GM20000 (cell line): ENCODE measurements at places on chromosomes 5 and 9.

- no peak for DNase-seq
These were observed 423.3 kb upstream of the ADAMTS16 start for GRCh38 chr5:4716781-4717180.

DNA sequence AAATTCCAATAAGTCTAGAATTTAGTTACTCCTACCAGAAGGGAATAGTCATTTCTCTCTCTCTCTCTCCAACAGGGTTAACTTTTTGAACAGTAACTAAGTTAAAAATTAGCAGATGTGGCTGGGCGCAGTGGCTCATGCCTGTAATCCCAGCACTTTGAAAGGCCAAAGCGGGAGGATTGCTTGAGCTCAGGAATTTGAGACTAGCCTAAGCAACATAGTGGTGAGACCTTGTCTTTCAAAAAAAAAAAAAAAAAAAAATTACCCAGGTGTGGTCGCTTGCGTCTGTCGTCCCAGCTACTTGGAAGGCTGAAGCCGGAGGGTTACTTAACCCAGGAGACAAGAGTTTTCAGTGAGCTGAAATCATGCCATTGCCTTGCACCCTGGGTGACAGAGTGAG is 639.7 kb downstream of the PTPRD start:
- no peak for DNase-seq

DNA sequence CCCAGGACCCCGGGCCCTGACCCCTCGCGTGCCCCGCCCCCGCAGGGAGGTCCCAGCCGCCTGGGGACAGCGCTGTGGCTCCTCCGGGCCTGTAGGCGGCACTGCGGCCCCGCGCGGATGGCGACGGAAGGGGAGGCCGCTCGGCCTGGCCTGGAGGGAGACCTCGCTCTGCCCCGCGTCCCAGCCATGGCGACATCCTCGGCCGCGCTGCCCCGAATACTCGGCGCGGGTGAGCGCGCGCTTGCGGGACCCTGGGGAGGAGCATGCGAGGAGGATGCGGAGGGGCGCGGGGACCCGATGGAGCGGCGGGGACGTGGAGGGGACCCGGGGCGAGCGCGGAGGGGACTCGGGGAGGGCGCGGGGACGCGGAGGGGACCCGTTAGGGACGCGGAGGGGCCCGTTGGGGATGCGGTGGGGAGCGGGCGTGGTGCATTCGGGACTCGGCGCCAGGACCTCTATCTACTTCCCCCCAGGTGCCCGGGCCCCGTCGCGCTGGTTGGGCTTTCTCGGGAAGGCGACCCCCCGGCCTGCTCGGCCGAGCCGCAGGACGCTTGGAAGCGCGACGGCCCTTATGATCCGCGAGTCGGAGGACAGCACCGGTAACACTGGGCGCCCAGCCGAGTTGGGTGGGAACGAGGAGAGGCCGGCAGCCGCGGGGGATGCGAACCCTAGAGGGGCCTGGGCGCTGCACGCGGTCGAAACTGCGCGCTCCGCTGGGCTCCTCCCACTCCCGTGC is at the start of gene MRPS2:
TSS of gene MRPS2 (plus strand) at position 158 of the 736 bp plus-strand sequence. CDS start at position 187, 29 bp downstream.
- peak; percentile 98 for DNase-seq

DNA sequence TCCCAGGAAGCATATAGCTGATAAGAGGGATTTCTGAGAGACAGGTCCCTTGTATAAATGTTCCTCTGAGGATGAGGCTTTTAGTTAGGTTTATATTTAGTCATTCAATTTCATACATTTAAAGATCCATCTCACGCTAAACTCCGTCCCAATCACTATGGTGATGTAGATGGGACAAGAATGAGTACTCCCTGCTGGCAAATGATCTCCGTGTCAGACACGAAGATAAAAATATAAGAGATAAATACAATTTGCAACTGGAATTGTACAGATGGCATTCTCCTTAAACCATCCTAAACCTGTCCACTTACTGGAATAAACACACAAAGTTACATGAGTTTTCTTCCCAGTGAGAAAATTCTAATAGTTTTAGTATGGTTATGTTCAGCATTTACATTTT is 233.0 kb downstream of the PRR16 start:
- DNase-seq = no peak

DNA sequence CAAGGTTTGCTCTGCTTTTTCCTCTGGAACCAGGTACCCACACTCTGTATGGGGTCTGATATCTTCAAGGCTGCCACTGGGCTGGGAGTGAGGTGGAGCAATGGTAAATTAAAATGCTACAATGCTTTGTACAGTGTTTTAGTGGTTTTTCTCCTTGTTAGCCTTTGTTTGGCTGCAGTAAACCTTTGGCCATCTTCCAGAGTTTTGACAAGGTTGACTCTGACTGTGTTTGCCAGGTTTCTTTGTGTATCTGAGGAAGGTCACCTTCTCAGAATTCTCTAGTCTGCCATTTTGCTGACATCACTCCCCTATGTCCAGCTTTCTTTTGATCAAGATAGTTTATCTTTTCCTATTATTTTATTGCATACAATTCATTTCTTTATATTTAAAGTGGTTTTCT is 11.2 kb downstream of the SPATA31D1 start:
- no peak for DNase-seq

- DNase-seq = no peak
These were observed 15.9 kb upstream of the RPL26L1 start for GRCh38 chr5:172943283-172943841.

DNA sequence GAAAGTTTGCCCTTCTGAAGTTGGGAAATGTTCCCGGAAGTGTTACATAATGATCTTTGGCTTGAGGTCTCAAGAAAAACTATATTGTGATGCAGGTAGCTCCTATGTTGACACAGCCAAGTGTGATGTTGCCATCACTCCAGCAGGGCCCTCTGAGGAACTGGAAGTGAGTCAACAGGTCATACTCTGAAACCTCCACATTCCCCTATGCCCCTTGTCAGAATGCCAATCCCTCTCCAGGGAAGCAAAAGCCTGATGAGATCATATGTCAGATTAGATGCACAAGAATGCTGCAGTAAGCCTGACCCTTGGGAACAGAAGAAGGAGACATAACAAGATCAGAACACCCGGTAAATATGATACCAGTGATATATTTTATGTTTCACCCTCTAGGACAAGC is 66.8 kb upstream of the ITGA2 start:
- no peak for DNase-seq

DNA sequence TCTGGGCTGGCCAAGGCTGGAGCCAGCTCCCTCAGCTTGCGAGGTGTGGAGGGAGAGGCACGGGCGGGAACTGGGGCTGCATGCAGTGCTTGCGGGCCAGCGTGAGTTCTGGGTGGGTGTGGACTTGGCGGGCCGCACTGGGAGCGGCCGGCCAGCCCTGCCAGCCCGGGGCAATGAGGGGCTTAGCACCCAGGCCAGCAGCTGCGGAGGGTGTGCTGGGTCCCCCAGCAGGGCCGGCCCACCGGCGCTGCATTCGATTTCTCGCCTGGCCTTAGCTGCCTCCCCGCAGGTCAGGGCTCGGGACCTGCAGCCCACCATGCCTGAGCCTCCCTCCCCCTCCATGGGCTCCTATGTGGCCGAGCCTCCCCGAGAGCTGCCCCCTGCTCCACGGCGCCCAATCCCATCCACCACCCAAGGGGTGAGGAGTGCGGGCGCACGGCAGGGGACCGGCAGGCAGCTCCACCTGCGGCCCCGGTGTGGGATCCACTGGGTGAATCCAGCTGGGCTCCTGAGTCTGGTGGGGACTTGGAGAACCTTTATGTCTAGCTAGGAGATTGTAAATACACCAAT is 302.6 kb upstream of the ADAMTS16 start:
- DNase-seq = no peak

DNA sequence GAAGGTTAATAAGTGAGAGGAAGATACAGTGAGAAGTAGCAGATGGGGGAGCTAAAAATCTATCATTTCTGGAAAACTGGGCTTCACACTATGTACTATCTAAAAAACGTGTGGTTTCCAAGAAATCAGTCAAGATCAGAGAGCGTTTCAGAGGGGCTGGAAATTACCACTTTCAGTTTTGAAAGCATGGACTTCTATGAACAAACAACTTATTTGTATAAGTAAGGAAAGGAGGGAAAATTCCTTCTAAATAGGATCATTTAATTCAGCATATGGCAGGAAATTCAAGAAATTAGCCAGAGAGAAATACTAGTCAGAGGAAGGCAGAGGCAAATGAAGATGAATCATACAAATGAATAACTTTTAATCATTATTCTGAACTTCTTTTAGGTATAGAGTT is 11.3 kb downstream of the TNC start:
- no peak for DNase-seq

GRCh38 chr9:137302449-137303150 is 529 bp upstream of the NRARP start:
- no peak for DNase-seq

GRCh38 chr5:61720829-61721228 is 388.8 kb downstream of the ZSWIM6 start:
- no peak for DNase-seq

DNA sequence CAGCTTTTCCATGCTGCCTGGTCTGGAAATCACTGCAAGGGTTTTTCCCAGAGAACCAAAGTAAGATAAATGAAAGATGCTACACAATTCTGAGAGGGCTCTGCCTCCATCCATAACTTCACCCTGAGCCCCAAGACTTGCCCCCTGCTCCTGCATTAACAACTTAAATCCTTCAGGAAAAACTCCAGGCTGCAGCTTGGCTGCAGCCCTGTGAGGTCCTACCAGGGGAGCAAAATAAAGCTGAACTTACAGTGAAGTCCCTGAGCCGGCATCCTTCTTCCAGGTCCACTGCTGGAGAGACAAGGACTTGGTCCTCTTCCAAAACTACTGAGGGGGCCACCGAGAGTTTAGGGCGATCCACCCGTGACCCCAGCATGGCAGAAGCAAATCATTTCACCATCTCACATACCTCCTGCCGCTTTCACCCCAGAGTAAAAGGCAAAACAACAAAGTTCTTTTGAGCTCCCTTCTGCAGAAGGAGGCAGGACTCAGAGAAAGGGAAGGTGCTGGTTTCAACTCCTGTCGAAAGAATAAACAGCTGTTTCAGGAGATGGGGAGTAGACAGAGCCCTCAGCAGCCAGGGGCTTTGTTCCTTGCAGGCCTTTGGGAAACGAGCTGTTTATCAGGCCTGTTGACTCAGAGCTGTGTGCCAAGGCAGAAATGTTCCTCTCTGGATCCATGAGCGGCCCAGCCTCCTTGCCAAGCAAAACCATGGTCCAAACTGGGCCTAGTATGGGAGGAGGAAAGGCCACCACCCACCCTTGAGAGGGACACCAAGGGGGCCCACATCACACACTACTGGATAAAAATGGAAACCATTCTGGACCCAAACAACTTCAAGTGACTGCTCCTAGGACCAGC is 20.6 kb downstream of the GGTA1 start:
- no peak for DNase-seq

DNA sequence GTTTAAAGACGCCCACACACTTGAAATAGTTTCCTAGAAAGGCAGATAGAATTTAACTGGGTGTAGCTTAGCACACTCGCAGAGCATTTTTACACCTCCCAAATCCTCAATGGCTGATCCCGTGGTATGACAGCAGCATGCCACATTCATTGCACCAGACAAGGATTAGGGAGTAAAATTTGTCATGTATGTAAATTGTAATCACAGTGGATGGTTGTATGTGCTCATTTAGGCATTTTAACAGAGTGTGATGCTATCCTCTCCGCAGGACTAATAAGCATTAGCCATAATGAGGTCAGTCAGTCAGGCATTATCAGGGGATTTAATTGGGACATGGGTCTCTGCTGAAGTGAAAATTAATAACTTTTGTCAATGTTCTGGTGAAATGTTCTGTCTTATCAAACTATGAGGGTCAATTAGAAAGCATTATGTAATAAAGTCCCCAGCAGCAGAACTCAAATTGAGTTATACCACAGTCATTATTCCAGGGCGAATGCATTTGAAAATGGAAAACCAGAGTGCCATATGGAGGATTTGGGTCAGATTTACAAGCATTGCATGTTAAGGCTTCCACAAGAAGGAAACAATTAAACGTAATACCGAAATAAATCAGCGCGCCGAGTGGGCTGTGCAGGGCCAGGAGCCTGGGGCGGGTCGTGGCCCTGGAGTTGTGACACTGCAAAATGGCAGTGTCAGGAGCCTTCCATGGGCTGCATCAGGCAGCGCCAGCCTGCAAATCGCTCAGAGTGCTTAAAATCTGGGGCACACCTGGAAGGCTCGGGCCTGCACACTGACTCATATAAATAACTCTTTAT is 602.2 kb downstream of the BNC2 start:
- no peak for DNase-seq

- no peak for DNase-seq
These were observed 48.2 kb upstream of the GPR151 start for GRCh38 chr5:146564007-146564762.

DNA sequence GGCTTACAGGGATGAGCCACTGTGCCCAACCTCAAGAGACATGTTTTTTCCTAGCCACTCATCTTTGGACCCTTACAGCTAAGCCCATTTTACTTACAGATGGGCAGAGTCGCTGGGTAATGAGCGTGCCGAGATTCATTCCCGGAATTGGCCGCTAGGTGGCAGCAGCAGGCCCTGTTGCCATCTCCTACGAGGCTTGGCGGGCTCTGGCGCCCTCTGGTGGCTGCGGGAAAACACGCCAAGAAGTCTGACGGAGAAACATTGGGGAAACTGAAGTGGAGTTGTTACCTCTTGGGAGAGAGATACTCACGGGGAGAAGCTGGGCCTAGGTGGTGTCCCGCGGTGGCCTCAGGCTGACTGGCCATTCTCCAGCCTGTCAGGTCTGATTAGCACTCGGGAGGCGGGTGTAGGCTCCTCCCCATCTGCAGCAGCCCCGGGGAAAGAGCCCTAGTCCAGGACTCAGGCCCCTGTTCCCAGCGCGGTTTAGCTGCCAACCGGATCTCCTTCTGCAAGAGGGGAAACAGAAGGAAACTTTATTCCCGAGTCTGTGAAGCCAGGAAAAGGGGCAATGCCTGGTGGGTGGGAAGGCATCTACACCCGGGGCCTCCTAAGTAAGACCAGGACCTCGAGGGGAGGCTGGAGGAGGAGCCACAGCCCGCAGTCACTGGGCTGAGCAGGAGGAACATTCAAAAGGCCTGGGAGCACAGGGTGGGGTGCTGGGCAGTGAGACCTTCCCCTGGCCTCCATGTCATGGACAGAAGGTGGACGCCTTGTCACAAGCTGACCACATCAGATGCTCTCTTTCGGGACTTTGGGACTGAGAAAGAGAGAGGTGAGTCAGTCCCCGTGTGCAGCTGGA is 9.7 kb downstream of the PTGES2 start:
- DNase-seq = peak; percentile 92

GRCh38 chr9:127805620-127806019 is 2.9 kb downstream of the FPGS start:
- peak; percentile 47 for DNase-seq
